H9 (cell line): ENCODE measurements at places on chromosomes 11 and 22. TPM values are rescaled to one million over a fixed set of nuclear protein-coding genes. Genes with fewer than 3 reads are reported as not detected.

DNA sequence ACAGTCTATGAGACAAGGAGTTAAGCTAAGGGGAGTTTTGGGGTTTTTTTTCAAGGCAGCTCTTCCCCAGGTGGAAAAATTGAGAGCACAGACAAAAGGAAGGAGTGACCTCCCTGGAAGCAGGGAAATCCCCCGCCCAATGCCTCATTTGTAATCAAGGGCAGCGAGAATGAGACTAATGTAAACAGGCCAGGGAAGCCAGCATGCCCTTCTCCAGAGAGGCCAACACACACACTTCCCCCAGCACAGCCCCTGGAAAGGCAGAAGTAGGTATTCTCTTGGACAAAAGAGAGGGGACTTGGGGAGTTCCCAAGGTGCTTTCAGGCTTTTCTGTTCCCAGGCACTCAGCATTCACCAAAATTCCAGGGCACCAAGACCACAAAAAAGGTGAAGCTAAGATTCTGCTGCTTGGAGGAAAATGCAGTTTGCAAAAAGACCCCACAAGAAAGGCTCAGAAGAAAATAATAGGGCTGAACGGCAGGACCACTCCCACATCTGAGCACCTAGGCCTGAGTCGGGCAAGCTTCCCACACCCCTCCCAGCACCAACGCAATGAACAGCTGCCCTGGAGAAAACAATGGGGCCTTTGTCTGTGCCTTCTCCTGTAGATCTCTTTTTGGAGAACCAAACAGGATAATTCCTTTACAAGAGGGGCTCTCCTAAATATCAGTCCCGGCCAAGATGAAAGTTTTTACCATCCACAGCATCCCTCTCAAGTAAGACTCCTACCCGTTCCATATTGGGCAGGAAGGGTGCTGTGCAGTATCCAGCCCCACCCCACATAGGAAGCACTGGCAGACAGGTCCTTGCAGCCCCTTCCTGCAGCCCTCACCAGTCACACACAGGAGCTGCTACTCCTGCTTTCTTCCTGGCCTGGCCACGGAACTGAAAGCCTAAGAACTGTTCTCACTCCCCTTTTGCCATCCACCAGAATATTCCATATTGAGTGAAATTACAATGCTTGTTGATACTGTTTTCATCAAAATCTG lies 70.7 kb upstream of the AKIP1 start:
- peak; percentile 63 for DNase-seq
- peaks cover 12% of the 10 kb centered on the region; the same call in 1 of the 2 replicates for H3K4me1 ChIP-seq
- H3K27ac ChIP-seq = no peak overlapping the region
- H3K4me3 ChIP-seq = peak overlapping the region; percentile 4; the same call in 2 of the 3 replicates

Gene CAPN1
- total RNA-seq = 175 and 178 TPM in 2 replicates

DNA sequence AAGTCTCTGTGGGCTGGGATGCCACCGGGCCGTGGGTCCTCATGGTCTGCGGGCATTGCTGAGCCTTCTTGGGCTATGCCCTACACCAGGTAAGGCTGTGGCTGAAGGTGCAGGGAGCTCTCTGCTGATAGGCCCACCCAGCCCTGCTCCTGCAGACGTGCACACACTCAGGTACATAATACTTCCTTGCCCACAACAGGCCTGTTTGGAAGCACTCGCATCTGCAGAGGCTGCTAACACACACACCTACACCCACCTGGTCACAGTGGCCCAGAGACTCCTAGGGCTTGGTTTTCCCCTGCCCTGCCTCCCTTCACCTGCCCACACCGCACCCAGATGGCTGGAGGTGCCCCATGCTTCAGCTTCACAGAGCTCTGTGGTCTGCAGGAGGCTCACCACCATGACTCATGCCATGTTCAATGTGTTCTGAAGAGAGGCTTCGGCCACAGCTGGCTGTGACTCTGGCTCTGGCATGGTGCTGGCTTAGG lies 72.8 kb upstream of the KCNQ1OT1 start:
- no peaks in the 10 kb centered on the region for H3K4me1 ChIP-seq
- H3K27ac ChIP-seq = no peak overlapping the region
- no peak for DNase-seq
- H3K27me3 ChIP-seq = peaks cover 10% of the 10 kb centered on the region; the same call in 1 of the 2 replicates
- no peak overlapping the region for H3K4me3 ChIP-seq

Gene PATE2
- total RNA-seq = 0.17 and 0.44 TPM in 2 replicates
